Fibroblast of the conjunctiva (primary cell): ENCODE measurements at places on chromosomes 1 and 21.
A peak's percentile ranks its signal among the peaks of the same experiment; 100 is the strongest.

DNA sequence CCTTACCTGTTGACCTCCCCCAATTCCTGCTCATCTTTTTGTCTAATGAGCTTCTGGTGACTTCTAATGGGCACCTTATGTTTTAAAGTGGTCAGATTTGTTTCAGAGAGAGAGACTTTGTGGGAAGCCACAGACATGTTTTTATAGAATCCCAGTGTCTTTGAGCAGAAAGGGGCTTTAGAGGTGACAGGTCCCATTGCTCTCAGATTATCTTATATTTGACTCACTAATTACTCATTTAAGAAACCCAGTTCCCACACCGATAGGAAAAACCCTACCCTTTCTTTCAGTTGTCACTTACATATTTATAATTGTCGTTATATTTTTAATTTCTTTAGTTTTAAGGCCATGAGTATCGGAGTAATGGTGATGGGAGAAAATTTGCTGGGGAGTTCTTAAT is 215.5 kb downstream of the CAMTA1 start:
- no peak for DNase-seq

DNA sequence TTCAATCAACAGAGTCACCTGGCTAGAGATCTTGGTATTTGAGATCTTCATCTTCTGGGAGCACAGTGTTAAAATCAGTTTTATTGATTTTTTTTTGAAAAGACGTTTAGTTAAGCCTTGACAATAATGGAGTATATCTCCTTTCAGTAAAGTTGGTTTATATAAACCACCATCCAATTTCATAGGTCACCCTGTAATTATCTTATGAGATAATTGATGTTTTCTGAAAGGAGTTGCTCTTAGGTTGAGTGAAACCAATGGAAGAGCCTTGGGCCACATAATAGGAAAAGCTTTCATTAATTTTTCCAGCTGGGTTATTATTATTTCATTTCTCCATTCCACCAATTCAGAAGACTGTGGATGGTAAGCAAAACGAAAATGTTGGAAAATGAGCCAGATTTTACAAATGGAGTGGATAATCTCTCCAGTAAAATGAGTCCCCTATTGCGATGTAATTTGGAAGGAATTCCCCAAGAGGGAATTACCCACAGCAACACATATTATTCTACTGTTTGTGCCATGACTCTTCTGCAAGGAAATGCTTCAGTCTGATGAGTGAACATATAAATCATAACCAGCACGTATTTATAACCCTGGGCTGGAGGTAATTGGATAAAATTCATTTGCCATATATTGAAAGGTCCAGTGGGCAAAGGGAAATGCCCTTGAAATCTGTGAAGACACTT is 46.2 kb upstream of the TINAGL1 start:
- DNase-seq: no peak

DNA sequence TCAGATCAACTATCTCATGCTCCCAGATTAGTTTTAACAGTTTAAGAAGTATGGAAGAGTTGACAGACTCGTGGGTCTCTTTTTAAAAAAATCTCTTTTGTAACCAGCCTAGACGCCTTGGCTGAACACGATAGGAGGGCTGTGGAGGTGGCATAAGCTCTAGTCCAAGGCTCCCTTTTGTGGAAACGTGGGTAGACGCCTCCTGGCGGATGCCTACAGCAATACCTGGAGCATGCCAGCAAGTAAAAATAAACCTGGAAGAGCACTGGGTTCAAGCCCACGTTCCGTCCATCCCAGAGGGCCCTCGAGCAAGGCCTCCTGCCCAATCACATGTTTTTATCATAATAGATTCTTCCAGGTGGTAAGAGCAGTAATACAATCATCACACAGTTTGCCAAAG is 87.9 kb downstream of the RGS7 start:
- DNase-seq: no peak

DNA sequence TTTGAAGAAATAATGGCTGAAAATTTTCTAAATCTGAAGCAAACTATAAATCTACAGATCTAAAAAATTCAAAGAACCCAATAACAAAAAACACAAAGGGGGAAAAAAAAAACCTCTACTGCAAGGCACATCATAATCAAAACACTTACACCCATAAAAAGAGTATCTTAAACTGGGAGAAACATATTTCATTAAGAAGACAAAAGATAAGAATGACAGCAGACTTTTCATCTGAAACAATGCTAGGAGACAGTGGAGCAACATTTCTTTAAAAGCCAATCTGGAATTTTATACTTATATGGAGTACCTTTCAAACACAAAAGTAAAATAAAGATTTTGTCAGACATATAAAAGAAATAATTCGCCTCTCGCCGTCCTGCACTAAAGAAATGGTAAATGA is 49.1 kb downstream of the COP1 start:
- no peak for DNase-seq

DNA sequence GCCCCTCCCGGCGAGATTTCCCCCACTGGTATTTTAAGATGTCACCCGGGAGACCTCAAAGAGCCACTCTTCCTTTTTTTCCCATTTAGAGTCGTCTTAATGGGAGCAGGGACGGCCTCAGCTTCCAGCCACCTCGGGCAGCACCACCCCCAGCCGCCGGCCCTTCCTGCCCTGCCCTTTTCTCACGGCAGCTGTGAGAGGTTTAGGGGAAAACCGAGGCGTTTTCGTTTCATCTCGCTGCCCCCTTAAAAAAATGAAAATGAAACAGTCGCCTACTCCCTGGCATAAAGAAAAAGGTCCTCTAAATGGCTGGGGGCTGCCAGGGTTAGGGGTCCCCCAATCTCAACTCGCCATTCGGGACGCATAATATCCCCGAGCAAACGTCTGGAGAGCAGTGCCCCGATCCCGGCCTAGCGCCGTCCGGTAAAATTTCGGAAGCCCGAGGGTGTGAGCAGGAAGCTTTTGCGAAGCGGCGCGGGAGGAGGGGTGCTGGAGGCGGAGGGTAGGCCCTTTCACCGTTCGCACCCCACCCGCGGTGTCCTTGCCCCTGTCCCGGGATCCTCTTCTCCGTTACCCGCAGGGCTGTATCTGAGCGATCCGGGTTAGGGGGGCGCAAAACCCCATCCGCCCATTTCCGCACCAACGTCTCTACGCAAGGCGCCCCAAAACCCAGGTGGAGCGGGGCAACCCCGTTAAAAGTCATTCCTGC is 1.2 kb downstream of the RUNX3 start:
- no peak for DNase-seq

DNA sequence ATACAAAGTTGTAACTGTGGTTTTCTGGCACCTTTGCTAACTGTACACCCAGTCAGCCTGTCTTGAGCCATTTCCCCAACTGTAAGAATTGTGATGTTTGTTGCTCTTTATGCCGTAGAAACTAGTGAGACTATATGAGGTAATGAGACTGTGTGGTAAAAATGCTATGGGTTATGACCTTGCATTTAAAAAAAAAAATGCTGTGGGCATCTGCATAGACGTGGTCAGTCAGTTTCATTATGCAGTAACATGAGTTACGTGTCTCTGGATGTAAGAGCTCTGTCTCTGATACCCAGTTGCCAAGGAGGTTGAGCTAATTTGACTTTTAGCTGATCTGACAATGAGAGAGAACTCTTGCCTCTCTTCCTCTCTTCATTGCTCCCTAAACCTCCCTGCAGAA is 80.6 kb upstream of the LAMC2 start:
- DNase-seq: no peak

DNA sequence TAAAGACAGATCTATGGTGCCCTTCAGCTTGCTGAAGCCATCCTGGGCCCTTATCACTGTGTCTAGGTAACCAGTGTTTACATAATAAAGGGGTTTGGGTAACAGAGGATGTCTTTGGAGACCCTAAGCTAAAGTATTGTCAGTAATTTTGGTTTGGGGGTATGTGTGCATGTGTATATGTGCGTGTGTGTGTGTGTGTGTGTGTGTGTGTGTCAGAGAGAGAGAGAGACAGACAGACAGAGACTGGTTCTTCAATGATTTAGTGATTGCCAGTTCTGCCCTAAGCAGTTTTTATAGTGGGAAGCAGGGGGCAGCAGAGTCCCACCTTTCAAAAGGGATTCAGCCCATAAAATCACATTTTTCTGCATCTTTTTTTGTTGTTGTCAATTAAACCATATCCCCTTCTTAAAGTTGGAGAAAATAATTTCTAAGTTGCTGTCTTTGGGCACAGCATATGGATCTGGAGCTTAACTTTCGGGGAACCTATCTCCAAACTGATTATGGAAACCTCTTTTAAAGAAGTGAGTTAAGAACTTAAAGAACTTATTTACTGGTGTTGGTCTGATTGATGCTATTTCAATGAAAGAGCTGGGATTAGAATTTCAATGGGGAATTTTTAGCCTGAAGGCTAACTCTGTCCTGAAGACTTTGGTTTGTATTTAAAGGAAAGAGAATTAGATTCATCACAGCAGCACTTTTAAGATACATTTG is 51.1 kb downstream of the ZNF326 start:
- DNase-seq: peak; percentile 9

DNA sequence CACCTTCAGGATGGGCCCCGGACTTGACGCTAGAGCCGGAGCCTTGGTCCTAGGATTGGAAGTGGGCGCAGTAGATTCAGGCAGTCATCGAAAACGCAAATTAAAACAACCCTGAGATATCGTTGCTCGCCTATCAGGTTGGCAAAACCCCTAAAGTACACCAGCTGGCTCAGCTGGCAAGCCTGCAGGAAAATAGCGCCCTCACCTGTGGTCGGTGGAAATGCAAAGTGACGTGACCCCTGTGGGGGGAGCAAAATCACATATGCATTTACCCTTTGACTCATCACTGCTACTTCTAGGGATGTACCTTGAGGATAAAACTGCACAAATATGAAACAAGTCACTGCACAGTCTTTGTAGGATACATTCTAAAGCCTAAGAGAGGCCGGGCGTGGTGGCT is 170.3 kb upstream of the TMEM51 start:
- DNase-seq: no peak
